ENCODE measurements at places on chromosomes 7 and 10. TPM values are rescaled to one million over a fixed set of nuclear protein-coding genes. Genes with fewer than 3 reads are reported as not detected.

GRCh38 chr7:104367926-104368325 is 39.5 kb downstream of the LHFPL3 start:
- DNase-seq, result no peak

- no peak for DNase-seq
These were observed 109.9 kb upstream of the EFCAB10 start for GRCh38 chr7:105691082-105691679.

- DNase-seq, result no peak
These were observed 14.6 kb upstream of the VAX1 start for GRCh38 chr10:117152668-117153067.

DNA sequence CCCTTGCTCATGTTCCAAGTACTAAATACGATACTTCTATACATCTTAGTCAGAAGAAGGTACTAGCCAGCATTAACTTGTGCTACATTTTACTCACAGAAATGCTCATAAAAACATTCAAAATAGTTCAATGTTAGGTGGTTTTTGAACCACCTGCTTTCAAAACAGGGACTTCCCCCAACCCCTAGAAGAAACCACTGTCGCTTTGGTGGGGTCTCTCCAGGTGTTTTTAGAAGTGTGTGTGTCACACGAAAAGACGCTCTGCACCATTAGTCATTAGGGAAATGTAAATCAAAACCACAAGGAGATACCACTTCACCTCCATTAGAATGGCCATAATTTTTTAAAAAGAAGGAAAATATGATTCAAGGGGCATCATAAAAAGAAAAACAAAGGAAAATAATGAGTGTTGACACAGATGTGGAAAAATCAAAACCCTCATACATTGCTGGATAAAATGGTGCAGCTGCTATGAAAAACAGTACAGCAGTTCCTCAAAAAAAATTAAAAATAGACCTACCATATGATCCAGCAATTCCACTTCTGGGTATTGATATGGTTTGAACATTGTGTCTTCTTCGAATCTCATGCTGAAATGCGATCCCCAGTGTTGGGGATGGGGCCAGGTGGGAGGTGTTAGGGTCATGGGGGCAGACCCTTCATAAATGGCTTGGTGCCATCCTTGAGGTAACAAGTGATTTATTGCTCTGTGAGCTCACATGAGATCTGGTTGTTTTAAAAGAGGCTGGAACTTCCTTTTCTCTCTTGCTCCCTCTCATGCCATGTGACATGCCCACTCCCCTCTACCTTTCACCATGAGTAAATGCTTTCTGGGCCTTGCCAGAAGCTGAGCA is 74.2 kb downstream of the MALSU1 start:
- no peak for DNase-seq

DNA sequence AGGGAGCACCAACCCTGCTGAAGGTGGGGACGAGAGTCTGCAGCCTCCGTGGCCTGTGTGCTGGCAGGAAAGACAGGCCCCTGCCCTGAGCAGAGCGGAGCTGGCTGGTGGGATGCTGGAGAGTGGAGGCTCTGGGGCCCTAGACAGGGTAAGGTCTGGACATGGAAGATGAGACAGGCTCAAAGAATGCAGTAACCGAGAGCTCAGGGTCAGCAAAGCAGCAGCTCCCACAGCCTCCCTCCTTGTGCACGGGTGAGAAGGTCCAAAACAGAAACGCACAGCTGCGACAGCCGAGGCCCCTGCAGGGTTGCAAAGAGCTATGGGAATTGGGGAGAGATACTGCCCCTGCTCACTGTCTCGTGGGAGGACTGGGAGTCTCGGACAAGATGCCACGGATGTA is 80.5 kb downstream of the TNS3 start:
- DNase-seq, result no peak

DNA sequence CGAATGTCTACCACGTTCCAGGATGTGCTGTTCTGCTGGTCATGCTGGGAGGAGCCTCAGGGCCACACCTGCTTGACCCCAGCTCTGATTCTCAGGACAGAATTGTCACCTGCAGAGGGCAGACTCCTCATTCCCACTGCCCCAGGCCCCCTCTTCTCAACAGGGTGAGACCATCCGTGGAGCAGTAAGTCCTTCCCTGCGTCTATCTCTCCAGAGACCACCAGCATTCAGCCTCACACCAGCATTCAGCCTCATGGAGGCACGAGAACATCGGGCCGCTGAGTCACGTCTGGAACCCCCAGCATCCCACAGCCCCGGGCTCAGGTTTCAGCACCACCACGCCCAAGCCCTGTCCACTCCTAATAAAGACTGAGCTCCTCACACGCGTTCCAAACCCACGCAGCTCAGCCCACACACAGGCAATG is 273.4 kb downstream of the DIP2C start:
- DNase-seq, result no peak

GRCh38 chr7:1548438-1548831 is 7.6 kb downstream of the TMEM184A start:
- DNase-seq, result no peak

DNA sequence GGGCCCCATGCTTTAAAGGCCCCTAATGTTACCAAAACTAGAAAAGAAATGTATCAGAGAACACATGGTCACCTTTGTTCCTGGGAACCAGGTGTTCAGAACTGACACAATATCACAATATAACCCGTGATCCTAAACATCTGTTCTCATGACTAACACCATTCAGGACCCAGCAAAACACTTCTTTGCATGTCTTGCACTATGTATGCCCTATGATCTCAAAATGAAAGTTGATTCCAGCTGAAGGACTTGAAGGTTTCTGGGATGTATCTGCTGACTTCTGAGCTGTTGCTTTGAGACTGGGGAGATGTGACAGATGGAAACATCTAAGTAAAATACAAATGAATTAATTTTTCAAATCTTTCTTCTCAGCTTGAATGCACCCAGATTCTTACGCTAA is 37.5 kb upstream of the PIK3CG start:
- DNase-seq, result no peak

DNA sequence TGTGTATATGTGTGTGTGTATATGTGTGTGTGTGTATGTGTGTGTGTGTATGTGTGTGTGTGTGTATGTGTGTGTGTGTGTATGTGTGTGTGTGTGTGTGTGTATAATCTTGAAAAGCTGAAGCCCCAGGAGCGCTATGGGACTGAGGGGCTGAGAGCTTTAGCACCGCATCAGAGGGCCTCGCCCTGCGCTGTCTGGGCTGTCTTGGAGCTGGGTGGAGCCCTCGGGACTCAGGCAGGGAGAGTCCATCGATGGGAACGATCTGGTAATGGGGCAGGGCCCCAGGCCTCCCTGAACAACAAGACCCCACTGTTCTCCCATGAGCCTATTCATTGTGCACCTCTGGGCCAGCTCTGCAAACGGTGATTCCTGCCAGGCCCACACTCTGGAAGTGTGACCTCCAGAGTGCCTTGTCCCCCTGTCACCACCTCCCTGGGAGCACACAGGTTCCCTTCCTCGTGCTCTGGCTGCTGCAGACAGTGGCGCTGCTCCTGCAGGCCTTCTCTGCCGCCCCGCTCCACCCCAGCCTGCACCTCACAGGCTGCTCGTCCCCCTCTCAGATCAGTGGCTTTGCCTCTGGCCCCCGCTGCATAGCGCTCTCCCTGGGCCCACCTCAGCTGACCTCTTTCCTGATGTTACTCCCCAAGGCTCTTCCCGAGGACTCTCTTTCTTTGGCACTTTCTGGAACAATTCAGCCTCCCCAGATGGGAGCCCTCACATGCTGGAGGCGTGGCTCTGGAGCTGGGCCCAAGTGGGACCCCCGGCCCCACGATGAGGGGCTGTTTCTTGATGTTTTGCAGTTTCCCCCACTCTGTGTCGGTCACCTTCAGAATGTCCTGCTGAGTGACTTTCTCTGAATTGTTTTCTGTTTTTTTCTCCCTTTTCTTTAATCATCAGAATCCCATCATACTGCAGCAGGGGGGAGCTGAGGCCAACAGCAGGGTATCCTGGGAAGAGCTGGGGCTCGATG is 542.2 kb upstream of the FOXK1 start:
- DNase-seq, result no peak

The SPDYE1 gene
- total RNA-seq, result not detected

DNA sequence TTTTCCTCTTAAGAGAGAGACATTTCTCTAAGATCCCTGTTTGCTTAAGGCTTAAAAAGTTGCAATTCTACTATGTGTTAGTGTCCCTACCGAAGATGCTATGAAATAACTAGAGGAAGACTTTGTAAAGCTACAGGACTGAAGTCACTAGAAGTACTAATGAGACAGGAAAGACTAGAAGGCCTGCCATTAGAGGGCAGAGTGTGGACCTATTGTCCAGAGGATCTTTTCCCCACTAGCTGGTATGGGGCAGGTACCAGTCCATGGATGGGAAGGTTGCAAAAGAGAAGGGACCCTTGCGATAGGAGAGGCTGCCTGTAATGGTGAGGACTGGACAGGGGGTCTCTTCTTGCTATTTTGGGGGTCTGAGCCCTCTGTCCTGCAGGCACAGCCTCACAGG is 178.1 kb downstream of the TMEM178B start:
- no peak for DNase-seq

DNA sequence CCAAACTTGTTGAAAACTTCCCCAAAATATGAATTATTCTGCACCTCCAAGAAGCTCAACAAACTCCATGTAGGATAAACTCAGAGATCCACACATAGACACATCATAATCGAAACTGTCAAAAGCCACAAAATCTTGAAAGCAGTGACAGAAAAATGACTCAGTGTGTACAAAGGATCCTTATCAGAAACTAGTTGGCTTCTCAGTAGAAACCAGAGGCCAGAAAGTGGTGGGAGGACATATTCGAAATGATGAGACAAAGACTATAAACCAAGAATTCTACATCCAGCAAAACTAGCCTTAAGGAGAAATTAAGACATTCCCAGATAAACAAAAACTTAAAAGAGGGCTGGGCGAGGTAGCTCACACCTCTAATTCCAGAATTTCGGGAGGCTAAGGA is 38.5 kb downstream of the MCMBP start:
- DNase-seq, result no peak

DNA sequence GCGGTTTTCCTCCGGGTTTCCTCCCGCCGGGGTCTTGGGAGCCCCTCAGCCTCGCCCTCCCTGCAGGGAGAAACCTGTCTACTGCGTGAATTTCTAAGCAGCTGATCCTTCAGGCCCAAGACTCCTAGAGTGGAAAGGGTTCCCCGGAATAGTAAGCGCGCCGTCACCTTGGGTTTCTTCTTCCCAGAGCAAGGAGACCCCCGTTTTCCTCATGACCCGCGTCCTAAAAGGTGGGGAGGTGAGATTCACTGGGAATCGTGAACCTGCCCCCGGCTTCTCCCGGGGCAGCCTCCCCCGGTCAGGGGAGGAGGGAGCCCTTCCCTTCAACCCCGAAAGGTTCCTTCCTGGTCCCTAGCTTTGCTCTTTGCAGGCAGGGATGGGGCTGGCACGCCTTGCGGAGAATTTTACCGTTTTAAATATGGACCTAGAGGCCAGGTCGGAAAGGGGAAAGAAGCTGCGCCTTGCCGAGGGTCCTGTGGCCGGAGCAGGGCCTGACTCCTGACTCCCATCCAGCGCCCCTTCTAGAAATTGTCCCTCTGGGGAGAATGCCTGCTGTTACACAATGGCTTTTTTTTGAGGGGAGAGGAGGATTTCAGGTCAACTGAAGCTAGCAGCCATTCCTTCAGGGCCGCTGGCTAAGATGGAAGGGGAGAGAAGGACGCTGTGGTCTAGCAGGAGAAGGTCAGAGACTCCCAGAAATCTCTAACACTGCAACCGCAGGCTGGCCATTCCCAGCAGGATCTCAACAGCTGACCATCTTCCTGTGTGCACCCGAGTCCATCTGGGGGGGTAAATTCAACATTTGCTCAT is 11.6 kb upstream of the MNX1 start:
- no peak for DNase-seq

DNA sequence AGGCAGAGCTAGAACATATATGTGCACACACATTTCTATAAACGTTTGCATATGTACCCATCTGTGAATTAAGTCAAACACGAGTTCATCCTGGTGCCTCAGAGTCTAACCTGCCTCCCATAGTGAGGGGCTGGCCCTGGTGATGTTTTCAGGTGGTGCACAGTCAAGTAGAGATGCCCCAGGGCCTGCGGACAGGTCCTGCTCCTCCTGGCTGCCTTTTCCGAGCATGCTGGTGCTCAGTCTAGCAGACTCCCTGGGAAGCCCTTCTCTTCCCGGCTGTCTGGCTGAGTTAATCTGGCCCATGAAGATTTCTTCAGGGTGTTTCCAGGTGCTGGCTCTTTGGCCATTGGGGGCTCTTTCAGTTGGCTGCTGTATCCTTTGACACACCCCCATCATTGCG is 14.3 kb downstream of the ADCY1 start:
- no peak for DNase-seq

- DNase-seq, result no peak
These were observed 61.5 kb downstream of the FZD1 start for GRCh38 chr7:91325726-91326125.
